ENCODE measurements at places on chromosomes 1 and 21.

DNA sequence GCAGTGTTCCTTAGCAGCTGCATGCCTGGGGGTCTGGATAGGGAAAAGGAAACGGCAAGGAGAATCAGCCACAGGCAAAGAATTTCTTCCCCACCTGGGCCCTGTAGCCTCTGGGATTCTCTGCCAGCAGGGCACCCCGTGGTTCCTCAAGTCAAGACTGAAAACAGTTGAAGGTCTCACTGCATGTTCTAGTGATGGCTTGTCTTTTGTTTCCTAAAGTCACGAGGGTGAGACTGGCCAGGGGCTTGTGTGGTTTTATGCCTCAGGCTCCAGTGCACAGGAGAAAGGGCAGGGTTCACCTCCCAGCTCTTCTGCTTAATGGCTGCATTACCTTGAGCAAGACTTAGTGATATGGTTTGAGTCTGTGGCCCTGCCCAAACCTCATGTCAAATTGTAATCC, 53.2 kb upstream of the B3GALT5 start:
- no peak for DNase-seq

GRCh38 chr1:168755800-168756418, 26.9 kb upstream of the DPT start:
- DNase-seq: no peak

GRCh38 chr21:44450999-44451398, 4.3 kb upstream of the LRRC3 start:
- no peak for DNase-seq

GRCh38 chr1:101741910-101742309, 254.8 kb downstream of the OLFM3 start:
- DNase-seq: no peak

- peak; percentile 90 for DNase-seq
Measured at GRCh38 chr1:36369061-36369861, 16.5 kb downstream of the STK40 start.

DNA sequence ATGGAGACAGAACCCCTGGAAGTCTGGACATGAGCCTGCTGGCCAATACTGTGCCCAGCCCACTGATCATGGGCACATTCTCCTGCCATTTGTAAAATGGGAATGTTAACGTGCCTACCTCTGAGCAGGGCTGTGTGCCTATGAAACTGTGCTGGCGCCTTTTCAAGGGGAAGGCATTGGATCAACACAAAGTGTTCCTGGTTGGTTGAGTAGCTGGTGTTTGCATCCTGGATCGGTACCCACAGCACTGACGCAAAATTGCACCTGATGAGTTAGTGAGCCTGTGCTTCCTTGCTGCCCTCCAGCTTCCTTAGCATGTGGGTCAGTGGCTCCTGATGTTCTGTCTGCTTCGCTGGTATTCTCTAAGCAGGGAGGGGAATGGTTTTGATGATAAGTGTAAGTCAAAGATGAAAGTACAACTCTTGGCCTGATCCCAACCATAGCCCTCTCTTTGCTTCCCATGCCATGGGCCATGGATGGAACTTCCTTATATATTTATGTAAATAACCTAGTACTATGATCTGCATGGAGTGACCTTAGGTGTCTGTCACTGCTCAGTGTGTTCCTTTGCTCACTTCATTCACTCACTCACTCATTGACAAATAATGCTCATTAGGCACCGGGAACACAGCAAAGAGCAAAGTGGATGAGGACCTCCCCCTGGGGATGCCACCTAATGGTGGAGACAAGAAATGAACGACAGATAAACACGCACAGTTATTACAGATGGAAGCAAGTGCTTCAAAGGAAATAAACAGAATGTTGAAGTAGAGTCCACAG, 22.7 kb downstream of the MAB21L3 start:
- DNase-seq: no peak

DNA sequence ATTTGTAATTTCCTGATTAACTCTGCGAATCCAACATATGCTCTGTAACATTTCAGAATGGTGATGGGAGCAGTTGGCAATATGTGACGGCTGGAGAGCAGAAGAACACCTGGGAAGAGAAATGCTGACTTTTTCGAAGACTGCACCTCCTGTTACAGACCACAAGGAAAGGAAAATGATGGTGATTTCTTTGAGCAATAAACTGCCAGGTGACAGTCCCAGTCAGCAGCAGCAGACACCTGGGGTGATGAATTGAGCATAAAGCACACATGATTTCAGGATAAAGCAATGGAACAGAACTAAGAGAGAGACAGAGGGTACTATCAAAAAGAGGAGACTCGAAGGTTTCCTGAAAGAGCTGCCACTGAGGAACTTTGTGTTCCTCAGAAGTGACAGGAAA, 528.6 kb downstream of the NEGR1 start:
- no peak for DNase-seq

GRCh38 chr1:219772265-219773036, 155.9 kb downstream of the SLC30A10 start:
- DNase-seq: no peak

DNA sequence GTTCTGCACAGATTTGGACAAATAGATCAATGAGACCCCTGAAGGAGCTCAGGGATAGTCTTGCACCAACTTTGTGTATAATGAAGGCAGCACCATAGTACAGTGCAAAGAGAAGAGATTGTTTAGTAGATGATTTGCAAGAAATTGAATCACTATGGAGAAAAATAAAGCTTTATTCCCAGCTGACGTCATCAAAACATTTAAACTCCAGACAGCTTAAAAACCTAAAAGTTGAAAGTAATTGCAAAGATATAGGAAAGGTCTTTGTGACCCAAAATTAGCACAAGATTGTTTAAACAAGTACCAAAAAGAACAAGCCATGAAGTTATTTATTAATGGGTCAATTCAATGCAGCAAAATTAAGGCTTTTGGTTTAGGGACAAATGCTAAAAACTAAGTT, 88.8 kb upstream of the BACE2 start:
- no peak for DNase-seq

GRCh38 chr1:234602334-234603220, 7.4 kb downstream of the IRF2BP2 start:
- no peak for DNase-seq

DNA sequence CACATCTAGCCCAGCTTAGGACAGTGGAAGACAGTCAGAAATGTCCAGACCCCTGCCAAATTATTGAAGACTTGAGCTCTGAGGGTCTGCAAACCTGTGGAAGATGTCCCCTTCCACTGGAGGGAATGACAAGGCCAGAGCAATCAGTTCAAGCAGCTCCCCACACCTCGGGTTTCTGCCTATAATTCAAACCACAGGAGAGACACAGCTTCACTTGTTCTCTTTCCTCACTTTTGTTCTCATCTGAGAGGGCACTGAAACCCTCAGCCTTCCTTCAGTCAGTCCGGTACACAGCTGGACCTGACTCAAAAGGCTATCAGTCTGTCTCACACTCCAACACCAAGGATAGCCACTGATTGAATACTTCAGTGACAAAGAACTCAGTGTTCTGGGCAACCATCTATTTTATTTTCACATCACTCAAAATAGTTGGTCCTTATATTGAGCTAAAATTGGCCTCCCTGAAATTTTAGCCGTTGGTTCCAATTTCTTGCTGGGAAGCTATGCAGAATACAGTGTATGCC, 70.1 kb downstream of the TENT5C start:
- DNase-seq: no peak

GRCh38 chr1:222462601-222463000, 85.3 kb downstream of the HHIPL2 start:
- DNase-seq: no peak

DNA sequence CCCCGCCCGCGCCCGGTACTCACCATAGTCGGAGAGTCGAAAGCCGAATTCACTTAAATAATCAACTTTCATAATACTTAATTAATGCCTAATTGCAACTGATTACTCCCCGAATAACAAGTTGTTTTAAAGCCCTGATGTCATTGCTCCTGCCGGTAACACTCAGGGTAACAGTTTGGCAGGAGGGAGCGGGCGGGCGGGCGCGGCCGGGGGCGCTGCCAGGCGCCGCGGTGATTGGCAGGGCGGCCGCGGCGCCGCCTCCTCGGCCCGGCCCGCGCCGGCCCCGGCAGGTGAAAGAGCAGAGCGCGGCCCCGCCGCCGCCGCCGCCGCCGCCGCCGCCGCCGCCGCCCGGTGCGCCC, 102.2 kb downstream of the CASZ1 start:
- DNase-seq: no peak

DNA sequence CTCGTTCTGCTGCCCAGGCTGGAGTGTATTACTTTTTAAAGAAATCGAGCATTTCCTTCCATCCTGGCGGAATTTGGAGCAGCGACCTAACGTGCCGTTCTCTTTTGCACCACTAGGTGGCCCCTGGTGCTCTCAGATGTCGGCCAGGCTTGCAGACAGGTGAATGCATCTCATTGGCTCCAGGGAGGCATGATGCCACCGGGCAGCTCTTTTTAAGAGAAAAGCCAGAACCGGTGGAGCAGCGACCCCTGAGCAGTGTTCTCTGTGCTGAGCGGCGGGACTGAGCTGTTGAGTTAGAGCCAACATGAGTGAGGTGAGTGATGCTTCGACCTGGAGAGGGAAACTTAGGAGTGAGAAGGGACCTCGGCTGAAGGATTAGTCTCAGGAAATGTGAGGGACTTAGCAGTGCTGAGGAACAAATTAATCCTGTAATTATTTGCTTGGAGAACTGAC, at the start of gene PCP4:
TSS of gene PCP4 (plus strand) at position 241 of the 453 bp plus-strand sequence. CDS start at position 305, 64 bp downstream.
- peak; percentile 35 for DNase-seq

GRCh38 chr1:40755067-40755466, 28.5 kb upstream of the KCNQ4 start:
- DNase-seq: no peak

- DNase-seq: no peak
Measured at GRCh38 chr1:77538956-77539518, 143.4 kb downstream of the ZZZ3 start.

DNA sequence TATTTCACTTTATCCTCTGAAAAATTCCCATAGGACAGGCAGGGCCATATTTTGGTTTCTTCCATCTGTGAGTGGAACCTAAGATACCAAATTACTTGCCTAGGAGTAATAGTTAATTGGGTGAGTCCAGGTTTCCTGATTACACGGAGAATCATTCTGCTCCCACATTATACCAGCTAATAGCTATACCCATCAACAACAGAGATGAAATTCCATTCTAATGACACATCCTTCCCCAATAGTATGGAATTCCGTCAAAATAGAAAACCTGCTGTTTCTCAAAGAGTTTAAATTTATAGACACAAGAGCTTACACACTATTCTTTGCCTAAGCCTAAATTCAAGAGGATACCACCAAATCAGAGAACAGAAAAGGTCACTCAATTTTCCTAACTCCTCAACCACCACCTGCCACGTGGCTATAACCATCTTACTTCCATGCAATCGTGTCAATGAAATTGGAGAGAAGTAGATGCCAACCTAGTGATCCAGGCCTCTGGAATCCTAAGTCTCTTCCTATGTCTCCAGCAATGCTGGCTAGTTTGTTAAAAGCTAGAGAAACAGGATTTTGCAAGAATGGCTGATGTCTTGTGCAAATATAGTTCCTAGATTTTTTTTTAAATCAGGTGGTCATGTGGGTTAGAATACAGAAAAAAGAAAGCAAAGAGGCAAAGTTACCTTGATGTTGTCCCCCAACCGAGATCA, 6.2 kb downstream of the PPT1 start:
- DNase-seq: no peak

- DNase-seq: no peak
Measured at GRCh38 chr1:238370599-238370998, 479.9 kb upstream of the ZP4 start.

DNA sequence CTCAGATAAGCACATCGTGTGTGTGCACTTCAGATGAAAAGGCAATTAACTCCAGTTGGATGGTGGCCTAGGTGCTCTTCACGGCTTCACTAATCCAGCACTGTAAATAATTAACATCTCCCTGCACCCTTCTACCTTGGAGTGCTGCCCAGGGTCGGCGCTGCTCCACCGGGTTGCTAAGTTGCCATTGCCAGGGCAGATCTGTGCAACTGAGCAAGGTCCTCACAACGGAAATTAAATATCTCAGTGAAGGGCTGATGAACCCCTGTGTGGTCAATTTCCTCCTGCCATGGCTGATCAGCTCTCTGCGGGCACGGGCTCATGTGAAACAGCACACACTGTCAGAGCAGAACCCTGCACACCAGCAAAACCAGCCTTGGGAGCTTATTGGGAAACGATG, 63.2 kb downstream of the SYDE2 start:
- DNase-seq: no peak

DNA sequence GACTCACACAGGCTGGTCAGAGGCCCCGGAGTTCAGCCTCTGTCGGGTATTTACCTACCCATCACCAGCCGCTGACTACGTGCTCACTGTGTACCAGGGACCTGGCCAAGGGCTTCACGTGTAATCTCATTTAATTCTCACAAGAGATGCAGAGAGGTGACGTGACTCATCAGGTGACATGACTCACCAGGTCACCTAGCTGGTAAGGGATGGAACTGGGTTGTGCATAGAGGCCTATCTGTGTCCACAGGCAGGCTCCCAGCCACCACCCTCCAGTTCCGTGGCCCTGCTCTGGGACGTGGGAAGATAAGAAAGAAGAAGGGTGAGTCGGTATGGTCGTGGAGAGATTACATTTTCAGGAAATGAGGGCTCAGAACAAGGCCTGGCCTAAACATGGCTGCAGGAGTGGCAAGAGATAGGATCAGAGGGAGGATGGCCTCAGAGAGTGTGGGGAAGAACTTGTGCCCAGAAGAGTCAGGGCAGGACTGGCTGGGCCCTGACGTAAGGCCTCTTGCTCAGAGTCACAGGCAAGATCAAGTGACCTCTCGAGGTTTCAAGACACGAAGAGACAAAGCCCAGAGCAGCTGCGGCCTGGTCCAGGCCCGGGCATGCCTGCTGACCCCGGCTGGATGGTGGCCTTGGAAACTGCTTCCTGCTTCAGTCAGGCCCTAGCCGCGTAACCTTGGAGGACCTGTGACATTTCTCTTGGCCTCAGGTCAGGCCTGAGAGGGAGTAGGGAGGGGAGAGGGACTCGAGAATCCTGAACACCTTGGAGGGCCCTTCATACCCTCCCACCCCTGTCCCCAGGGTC, 52.7 kb upstream of the WASF2 start:
- DNase-seq: peak; percentile 37

- no peak for DNase-seq
Measured at GRCh38 chr1:3272321-3273045, 182.0 kb upstream of the ARHGEF16 start.

GRCh38 chr1:97337250-97338030, 583.4 kb downstream of the DPYD start:
- DNase-seq: no peak

GRCh38 chr1:183331091-183331742, 87.0 kb downstream of the NMNAT2 start:
- no peak for DNase-seq

GRCh38 chr1:163471779-163472650, 150.3 kb downstream of the NUF2 start:
- DNase-seq: no peak

- no peak for DNase-seq
Measured at GRCh38 chr1:92299477-92300150, 755 bp downstream of the RPAP2 start.

GRCh38 chr1:40381268-40382107, 8.0 kb downstream of the SMAP2 start:
- DNase-seq: no peak
